ENCODE measurements at places on chromosomes 5 and 9. TPM values are rescaled to one million over a fixed set of nuclear protein-coding genes. Genes with fewer than 3 reads are reported as not detected.

DNA sequence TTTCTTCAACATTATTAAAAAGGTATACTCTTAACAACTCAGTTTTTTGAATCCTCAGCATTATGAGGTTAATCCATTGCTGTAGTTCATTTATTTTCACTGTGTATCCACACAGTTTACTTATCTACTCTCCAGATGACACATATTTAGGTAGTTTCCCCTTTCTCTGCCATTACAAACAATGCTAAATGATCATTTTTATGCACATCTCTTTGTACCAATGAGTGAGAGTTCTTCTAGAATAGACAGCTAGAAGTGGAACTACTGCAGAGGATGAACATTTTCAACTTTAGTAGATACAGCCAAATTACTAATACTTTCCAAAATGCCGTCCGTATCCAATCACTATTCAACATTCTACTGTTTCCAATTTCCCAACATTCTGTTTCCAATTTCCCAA, 11.5 kb downstream of the AFF4 start:
- DNase-seq = no peak

- DNase-seq = no peak
Measured at GRCh38 chr5:131684595-131684994, 49.6 kb upstream of the RAPGEF6 start.

DNA sequence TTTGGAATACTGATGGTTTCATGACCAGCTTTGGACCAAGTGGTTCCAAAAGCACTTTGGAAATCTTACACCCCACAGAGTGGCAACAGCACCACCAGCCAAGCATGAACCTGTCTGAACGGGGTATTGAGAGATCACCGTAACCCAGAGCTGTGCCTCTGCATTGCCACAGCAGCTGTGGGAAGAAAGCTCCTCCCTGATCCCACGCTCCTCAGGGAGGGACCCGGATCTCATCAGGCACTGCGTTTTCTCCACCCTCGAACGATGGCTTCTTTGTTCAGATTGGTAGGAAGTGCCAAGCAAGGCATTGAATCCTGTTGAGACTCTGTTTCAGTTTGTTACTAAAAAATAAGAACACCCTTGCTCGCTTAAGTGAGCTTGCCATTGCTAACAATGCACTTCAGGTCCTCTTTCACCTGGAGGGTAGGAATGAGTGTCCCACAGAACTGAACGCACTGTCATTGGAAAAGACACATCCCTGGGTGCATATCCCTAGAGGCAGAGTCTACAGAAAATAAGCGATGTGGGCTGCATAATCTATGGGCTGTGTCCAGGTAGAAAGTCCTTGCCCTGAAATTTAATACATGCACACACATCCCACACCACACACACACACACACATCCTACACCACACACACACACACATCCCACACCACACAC, 118.0 kb upstream of the ICE1 start:
- peak; percentile 44 for DNase-seq

TMOD1 gene
- 2.4 TPM for total RNA-seq

OBP2B gene
- total RNA-seq = not detected

ZNF366 gene
- total RNA-seq = 0.96 TPM
